Skeletal muscle cell (primary cell): ENCODE measurements at places on chromosomes 3 and 15.

GRCh38 chr3:181919375-181919774 lies 207.7 kb downstream of the SOX2 start:
- peak; percentile 10 for DNase-seq

GRCh38 chr15:41331833-41332193 lies 578 bp downstream of the OIP5 start:
- DNase-seq = no peak

GRCh38 chr15:55074431-55074830 lies 122.3 kb downstream of the RSL24D1 start:
- DNase-seq = no peak

- no peak for DNase-seq
These were observed 67.2 kb downstream of the CACNA2D2 start for GRCh38 chr3:50436114-50436674.
